ENCODE measurements at places on chromosomes 5 and 9. TPM values are rescaled to one million over a fixed set of nuclear protein-coding genes. Genes with fewer than 3 reads are reported as not detected.

GRCh38 chr5:170338933-170339779 is 41.6 kb upstream of the LCP2 start:
- H3K4me1 ChIP-seq, result no peaks in the 10 kb centered on the region
- DNase-seq, result peak; percentile 44
- H3K4me3 ChIP-seq, result no peak overlapping the region
- no peaks in the 10 kb centered on the region for H3K36me3 ChIP-seq
- peaks cover 60% of the 10 kb centered on the region for H3K27me3 ChIP-seq

GRCh38 chr9:134043531-134043988 is 18.3 kb downstream of the BRD3OS start:
- H3K4me3 ChIP-seq, result no peak overlapping the region
- H3K4me1 ChIP-seq, result no peaks in the 10 kb centered on the region
- DNase-seq, result no peak
- H3K27me3 ChIP-seq, result no peaks in the 10 kb centered on the region

GRCh38 chr9:87588339-87588738 is 90.7 kb downstream of the DAPK1 start:
- no peak for DNase-seq
- H3K4me1 ChIP-seq, result peaks cover 19% of the 10 kb centered on the region
- H3K27ac ChIP-seq, result no peak overlapping the region
- H3K36me3 ChIP-seq, result peaks cover 13% of the 10 kb centered on the region
- H3K4me3 ChIP-seq, result no peak overlapping the region

- no peaks in the 10 kb centered on the region for H3K4me1 ChIP-seq
- no peaks in the 10 kb centered on the region for H3K36me3 ChIP-seq
- H3K27ac ChIP-seq, result no peak overlapping the region
These were observed 89.2 kb downstream of the SEMA4D start for GRCh38 chr9:89408628-89409101.

DNA sequence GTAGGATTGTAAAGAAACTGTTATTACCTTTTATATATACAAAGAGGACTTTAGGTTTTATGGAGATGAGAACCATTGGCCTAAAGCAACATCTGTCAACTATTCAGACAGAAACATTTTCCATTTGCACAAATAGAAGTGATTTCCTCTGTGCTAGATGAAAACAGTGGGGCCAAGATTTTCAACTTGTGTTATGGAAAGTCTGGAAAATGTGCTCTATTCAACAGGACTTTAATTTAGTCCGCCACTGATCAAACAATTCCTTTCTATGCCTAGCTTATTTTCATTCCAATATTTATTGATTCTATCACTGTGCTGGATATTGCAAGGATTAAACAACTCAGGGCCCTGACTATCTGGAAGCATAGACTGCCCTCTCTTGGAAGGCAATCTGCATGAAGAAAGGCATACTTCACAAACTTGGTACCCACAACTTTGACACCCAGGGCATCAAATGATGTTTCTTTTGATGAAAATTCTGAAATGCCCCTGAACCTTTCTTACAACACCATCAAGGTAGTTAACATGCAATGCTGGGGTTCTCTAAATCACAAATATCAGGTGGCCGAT is 126.6 kb upstream of the HMHB1 start:
- peak; percentile 34 for DNase-seq
- H3K27me3 ChIP-seq, result no peaks in the 10 kb centered on the region

GRCh38 chr9:114033397-114034103 is 44.5 kb downstream of the AMBP start:
- H3K36me3 ChIP-seq, result peaks cover 5% of the 10 kb centered on the region
- H3K4me1 ChIP-seq, result no peaks in the 10 kb centered on the region
- H3K27ac ChIP-seq, result no peak overlapping the region

FOXD4 gene
- total RNA-seq, result 1.7 TPM

DNA sequence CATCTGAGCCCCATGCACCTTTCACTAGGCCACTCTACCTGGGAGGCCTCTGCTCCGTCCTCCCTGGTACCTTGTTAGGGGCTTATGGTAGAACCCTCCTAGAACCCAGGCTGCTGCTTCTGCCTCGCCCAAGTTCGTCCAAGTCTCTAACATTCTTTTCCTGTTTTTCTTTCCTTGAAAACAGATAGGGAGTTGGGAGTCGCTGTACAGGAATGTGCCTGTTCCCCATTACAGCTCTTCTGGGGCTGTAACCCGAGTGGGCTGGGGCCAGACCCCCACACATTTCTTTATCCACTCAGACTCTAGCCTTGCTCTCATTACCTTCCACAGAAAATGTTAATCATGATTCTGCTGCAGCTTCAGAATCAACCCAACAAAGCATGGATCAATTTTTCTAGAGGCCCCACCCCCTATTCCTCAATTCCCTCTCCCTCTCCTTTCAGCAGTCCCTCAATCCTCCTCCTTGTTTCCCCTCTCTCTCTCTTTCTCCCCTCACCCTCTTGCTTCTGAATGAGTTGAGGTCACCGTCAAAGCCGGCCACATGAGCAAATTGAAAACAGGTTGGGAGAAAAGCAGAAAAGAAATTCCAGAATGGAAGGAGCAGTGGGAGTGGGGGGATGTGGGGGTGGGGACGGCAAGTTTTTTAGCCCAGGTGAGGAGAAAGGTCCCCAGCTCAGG is 193.8 kb upstream of the TRIM32 start:
- no peak for DNase-seq
- no peaks in the 10 kb centered on the region for H3K4me1 ChIP-seq
- H3K36me3 ChIP-seq, result no peaks in the 10 kb centered on the region
- H3K27me3 ChIP-seq, result no peaks in the 10 kb centered on the region
- no peak overlapping the region for H3K4me3 ChIP-seq
- H3K27ac ChIP-seq, result no peak overlapping the region

GRCh38 chr9:122348791-122349190 is 22.0 kb upstream of the PTGS1 start:
- H3K4me3 ChIP-seq, result no peak overlapping the region
- H3K4me1 ChIP-seq, result peaks cover 8% of the 10 kb centered on the region
- peaks cover 33% of the 10 kb centered on the region for H3K27me3 ChIP-seq

- H3K27me3 ChIP-seq, result peaks cover 69% of the 10 kb centered on the region
- H3K36me3 ChIP-seq, result no peaks in the 10 kb centered on the region
- no peak overlapping the region for H3K4me3 ChIP-seq
- no peaks in the 10 kb centered on the region for H3K4me1 ChIP-seq
These were observed 36.7 kb downstream of the HRH2 start for GRCh38 chr5:175694371-175695160.

GRCh38 chr9:81893929-81894328 is 34.3 kb upstream of the SPATA31D4 start:
- no peaks in the 10 kb centered on the region for H3K27me3 ChIP-seq
- H3K4me3 ChIP-seq, result no peak overlapping the region
- H3K4me1 ChIP-seq, result no peaks in the 10 kb centered on the region
- no peak for DNase-seq

SLC2A6 gene
- total RNA-seq, result 11.6 TPM

SURF6 gene
- total RNA-seq, result 23.1 TPM

GRCh38 chr5:72470826-72471225 is 36.4 kb downstream of the ZNF366 start:
- no peak overlapping the region for H3K4me3 ChIP-seq
- peaks cover 8% of the 10 kb centered on the region for H3K4me1 ChIP-seq
- H3K27me3 ChIP-seq, result peaks cover 58% of the 10 kb centered on the region
- DNase-seq, result no peak

SLC9A3 gene
- total RNA-seq, result 1.1 TPM

DNA sequence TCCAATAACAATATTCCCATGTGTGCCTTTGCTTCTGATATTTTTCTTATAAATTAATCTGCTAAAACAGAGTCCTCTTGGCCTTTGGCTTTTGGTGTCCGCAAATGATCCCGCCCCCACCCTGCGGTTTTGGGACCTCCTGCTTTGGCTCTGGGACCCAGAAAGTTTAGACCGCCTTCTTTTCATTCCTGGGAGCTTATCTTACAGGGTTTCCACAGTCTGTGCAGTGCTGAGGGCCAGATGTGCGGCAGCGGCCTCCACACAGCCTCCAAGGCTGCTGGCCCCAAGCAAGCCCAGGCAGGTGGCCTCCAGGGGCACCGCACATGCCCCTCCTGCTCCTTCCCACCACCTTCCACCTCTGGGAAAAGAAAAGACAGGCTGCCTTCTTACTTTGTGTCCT is 191.5 kb downstream of the ERCC6L2 start:
- no peak overlapping the region for H3K4me3 ChIP-seq
- H3K27me3 ChIP-seq, result peaks cover 23% of the 10 kb centered on the region
- DNase-seq, result no peak
- no peaks in the 10 kb centered on the region for H3K36me3 ChIP-seq
- H3K4me1 ChIP-seq, result no peaks in the 10 kb centered on the region
- H3K27ac ChIP-seq, result no peak overlapping the region

- H3K36me3 ChIP-seq, result peaks cover 20% of the 10 kb centered on the region
- peaks cover 37% of the 10 kb centered on the region for H3K27me3 ChIP-seq
- peaks cover 3% of the 10 kb centered on the region for H3K4me1 ChIP-seq
- peak overlapping the region; percentile 73 for H3K27ac ChIP-seq
- H3K4me3 ChIP-seq, result no peak overlapping the region
These were observed 4.4 kb upstream of the CEP72 start for GRCh38 chr5:607541-608428.

Data from Calu3 (cell line).